ENCODE measurements at places on chromosomes 1 and 21.
A peak's percentile ranks its signal among the peaks of the same experiment; 100 is the strongest.

DNA sequence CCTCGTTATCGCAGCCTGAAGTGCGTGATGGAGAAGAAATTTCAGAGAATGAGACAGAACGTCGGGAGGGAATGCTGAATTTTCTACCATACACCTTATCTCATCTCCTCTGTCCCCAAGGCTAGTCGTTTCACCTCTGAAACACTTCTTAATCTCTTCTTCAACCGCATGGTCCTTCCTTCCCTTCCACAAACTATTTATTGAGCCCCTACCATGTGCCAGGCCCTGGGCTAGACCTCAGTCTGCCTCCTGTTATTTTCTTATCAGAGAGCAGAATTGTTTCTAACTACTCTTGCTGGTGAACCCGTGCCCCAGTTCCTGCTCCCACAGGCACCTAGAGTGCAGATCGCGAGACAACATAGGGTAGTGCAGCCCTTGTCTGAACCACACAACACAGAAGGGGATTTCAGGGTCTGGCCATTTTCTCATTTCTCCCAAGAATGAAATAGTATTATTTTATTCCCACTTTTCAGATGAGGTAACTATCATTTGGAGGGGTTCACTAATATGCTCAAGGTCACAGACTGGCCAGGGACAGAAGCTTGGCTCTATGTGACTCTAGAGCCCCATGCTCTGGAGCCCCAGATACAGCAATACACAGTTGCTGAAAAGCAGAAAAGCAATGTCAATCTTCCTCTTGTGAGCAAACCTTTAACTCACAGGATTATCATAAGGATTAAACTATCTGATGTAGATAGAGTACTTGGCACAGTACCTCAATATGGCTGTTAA lies 598 bp upstream of the ADIPOR1 start:
- DNase-seq = no peak

- no peak for DNase-seq
Measured at GRCh38 chr1:89274411-89274857, 1.8 kb upstream of the GBP5 start.

DNA sequence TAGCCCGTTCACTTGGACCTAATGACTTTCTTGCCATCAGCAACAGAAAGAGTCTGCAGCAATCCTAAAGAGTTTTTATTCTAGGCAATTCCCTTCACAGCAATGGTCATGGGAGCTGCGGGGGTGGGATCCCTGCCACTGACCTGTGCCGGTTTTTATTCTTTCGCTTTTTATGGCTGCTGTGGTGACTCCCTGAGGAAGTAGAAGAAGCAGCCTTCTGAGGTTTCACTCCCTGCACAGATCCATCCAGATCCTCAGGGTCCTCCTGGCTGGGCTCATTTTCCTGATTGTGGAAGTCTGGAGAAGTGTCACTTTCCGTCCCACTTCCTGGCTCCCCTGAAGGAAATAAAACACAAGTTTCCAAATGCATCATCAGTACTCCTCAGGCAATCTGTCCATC lies 12.9 kb downstream of the MEAF6 start:
- DNase-seq = no peak

DNA sequence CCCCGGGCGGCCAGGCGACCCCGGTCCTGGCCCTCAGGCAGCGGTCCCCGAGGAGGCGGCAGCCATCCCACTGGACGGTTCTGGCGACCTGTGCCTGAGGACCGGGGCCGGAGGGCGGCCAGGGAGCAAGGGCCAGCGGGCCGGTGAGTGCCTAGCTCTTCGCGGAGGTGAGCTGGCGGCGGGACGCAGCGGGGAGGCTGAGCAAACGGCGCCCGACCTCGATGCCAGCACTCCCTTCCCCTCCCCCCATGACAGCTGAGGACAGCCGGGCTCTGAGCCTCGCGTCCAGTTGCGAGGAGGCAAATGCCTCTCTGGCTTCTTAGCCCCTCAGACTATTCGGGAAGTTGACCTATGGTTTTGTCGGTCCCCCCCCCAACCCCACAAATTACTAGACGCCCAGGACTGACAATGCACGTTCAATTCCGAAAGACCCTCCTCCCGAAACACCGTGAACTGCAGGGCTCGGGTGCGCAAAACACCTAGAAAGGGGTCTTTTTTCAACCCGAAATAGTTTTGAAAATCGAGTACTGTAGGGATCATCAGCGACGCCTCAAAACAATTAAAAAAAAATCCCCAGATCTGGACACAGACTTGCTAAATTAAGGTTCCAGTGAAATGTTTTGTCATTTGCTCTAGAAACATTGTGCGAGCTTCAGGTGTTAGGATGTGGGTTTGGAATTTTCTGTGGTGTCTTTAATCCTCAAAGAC lies 8.3 kb downstream of the CDKN2C start:
- peak; percentile 47 for DNase-seq

DNA sequence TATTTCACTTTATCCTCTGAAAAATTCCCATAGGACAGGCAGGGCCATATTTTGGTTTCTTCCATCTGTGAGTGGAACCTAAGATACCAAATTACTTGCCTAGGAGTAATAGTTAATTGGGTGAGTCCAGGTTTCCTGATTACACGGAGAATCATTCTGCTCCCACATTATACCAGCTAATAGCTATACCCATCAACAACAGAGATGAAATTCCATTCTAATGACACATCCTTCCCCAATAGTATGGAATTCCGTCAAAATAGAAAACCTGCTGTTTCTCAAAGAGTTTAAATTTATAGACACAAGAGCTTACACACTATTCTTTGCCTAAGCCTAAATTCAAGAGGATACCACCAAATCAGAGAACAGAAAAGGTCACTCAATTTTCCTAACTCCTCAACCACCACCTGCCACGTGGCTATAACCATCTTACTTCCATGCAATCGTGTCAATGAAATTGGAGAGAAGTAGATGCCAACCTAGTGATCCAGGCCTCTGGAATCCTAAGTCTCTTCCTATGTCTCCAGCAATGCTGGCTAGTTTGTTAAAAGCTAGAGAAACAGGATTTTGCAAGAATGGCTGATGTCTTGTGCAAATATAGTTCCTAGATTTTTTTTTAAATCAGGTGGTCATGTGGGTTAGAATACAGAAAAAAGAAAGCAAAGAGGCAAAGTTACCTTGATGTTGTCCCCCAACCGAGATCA lies 6.2 kb downstream of the PPT1 start:
- DNase-seq = no peak

DNA sequence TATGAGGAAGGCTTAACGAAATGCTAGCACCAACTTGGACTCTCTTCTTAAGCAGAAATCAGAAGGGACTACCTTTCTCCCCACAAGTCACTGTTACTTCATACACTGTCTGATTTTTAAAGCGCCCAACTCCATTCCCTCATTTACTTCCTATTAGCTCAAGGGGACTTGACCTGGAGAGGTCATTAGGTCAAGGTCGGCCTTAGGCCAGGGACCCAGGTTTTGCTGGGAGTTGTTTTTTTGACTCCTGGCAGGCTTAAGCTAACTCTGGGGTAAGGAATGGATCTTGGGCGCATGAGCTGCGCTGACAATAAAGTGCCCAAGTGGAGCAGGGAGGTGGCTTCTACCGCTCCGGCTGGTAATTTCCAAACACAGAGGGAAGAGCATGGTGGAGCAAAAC lies 16.8 kb downstream of the ADAR start:
- no peak for DNase-seq

- DNase-seq = no peak
Measured at GRCh38 chr1:168598125-168598524, 21.7 kb downstream of the XCL1 start.

- DNase-seq = no peak
Measured at GRCh38 chr21:44819283-44820243, 1.7 kb upstream of the SUMO3 start.

- DNase-seq = no peak
Measured at GRCh38 chr1:19220991-19221390, 10.9 kb upstream of the UBR4 start.

- DNase-seq = no peak
Measured at GRCh38 chr21:45135868-45136267, 61.5 kb downstream of the ADARB1 start.

DNA sequence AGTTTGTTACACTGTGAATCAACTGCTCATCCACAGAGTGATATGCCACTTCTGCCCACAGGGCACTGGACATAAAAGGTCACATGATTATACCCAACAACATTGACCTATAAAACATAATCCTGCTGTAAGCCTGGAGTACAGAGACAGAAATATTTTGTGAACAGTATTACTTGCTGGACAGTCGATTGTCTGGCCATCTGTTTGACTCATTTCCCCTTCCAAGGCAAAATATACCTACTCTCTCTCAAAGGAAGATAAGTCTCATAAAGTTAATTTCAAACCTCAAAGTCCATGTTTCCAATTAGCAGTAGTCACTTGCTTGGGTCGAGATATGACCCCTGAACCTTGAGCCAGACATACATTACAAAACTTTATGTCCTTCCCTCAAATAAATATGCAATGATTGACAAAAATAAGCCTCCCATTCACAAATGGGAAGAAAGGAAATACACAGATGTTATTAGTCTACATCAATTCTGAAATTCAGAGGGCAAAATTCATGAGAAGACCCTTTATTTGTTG lies 39.3 kb upstream of the RGS18 start:
- no peak for DNase-seq

- peak; percentile 84 for DNase-seq
Measured at GRCh38 chr1:2204415-2205190, 10.0 kb upstream of the FAAP20 start.

GRCh38 chr1:59671066-59671952 lies 143.4 kb upstream of the HOOK1 start:
- no peak for DNase-seq

GRCh38 chr1:47993416-47993740 lies 3.8 kb downstream of the TRABD2B start:
- no peak for DNase-seq

- DNase-seq = peak; percentile 18
Measured at GRCh38 chr21:38992737-38993136, 187.0 kb downstream of the ETS2 start.

GRCh38 chr1:4805987-4806386 lies 151.6 kb downstream of the AJAP1 start:
- no peak for DNase-seq

DNA sequence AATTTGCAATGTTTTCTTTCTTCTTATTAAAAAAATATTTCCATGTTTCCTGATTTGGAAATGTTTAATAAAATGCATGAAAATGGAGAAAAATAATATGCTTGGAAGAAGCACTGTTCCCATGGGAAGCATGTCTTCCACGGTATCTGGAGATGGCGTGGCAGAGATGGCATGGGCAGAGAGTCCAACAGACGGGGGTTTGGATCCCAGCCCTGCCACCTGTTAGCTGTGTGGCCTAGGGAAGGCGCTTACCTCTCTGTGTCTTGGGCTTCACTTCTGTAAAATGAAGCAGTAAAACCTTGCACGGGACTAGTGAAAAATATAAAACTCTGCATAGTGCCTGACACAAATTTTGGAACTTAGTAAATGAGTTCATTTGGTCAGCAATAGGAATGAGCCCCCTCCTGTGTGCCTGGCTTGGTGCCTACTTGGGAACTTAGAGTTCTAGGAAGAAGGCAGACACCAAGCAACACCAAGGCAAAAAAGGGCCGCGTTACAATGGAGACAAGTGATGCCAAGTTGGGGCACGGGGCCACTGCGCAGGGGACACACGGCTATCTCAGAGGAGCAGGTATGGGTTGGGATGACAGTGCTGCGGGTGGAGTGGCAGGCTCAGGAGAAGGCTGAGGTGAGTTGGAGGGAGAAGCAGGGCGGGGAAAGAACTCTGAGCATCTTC lies 124.2 kb downstream of the KCNN3 start:
- DNase-seq = no peak

- DNase-seq = no peak
Measured at GRCh38 chr1:66644331-66644730, 107.9 kb upstream of the DYNLT5 start.

- peak; percentile 44 for DNase-seq
Measured at GRCh38 chr1:59422921-59423575, 126.2 kb downstream of the FGGY start.

DNA sequence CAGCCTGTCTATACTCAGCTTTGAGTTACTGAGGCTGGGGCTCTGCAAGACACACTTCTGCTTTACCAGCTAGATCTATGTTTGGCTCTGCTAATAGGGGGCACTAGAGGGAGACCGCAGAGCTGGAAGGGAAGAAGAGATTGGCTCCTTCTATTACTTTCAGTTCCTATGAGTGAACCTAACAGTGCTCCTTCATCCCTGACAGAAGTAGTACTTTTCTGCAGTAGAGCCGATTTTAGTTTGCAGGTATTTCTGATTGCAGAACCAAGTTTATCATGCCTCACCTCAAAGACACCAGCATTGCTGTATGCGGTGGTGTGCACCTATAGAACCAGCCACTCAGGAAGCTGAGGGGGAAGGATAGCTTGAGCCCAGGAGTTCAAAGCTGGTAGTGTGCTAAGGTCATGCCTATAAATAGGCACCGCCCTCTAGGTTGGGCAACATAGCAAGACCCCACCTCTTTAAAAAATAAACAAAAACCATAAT lies 5.7 kb upstream of the ZDHHC18 start:
- DNase-seq = no peak

DNA sequence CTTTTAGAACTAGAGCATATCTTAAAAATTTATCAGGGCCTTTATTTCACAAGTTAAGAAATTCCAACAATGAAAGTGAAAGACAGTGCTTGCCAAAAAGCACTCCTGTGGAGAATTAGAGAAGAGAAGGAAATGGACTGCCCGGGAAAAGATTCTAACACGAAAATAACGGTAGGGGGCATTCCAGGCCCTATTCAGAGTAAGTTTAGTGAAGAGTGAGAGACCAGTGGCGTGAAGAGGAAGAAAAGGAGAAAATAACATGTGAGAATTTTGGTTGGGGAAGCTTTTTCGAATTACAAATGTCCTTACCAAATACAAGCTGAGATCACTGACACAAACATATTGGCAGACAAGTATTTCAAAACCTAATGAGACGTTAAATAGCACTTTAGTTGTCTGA lies 38.4 kb upstream of the RBM34 start:
- DNase-seq = peak; percentile 29

GRCh38 chr1:94004924-94005323 lies 95.7 kb upstream of the GCLM start:
- no peak for DNase-seq

DNA sequence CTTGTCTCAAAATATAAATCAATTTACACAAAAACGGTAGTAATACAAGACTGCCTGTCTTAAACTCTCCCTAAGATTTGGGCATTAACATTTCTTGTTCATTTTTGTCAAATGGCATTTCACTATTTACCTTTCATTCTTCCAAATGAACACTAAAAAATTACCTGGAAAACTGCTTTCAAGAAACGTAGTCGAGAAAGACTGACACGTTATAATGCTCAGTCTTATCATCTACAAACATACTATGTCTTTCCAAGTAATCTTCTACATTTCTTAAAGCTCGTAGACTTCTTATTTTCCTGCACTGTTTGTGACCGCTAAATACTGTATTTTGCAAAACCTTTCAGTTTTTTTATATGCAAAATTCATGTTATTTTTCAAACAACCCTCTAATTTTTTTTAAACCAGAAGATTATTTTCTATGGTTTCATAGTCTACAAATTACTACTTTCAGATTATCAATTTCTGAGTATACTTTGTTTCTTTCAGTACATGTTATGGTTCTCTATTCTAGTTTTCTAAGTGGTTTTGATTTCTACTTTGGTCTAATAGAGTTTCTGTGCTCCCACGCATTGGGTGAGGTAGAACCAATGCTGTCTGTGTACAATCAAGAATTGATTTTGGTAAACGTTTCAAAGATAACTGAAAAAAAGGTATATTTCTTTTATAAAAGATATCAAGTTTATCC lies 336.4 kb downstream of the SMYD3 start:
- no peak for DNase-seq
